NCI-H1436 (cell line): ENCODE measurements at places on chromosomes 16 and 17.

- no peak for DNase-seq
These were observed 55.6 kb downstream of the GRB7 start for GRCh38 chr17:39793301-39793872.

- DNase-seq, result no peak
These were observed 14.3 kb downstream of the MBTD1 start for GRCh38 chr17:51245535-51245934.

- DNase-seq, result no peak
These were observed 159.0 kb upstream of the MPHOSPH6 start for GRCh38 chr16:82328881-82329469.

DNA sequence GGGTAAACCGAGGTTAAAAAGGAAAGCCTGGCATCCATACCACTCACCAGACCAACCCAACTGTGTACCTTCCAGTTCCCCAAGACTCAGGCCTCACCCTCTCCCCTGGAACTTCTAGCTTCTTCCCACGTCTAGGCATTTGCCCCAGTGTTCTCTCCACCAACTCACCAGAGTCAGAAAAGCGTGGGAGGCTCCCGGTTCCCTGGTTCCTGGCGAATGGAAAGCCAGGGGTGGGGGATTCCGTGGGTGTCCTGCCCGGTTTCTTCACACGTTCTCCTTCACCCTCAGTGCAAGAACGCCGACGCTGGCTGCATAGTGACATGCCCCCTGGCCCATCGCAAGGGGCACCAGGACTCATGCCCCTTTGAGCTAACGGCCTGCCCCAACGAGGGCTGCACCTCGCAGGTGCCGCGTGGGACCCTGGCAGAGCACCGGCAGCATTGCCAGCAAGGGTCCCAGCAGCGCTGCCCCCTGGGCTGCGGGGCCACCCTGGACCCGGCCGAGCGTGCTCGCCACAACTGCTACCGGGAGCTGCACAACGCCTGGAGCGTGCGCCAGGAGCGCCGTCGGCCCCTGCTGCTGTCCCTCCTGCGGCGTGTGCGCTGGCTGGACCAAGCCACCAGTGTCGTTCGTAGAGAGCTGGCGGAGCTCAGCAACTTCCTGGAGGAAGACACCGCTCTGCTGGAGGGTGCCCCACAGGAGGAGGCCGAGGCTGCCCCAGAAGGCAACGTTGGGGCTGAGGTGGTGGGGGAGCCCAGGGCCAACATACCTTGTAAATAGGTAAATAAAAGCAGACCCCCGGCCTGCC is 1.7 kb downstream of the RNF151 start:
- no peak for DNase-seq

DNA sequence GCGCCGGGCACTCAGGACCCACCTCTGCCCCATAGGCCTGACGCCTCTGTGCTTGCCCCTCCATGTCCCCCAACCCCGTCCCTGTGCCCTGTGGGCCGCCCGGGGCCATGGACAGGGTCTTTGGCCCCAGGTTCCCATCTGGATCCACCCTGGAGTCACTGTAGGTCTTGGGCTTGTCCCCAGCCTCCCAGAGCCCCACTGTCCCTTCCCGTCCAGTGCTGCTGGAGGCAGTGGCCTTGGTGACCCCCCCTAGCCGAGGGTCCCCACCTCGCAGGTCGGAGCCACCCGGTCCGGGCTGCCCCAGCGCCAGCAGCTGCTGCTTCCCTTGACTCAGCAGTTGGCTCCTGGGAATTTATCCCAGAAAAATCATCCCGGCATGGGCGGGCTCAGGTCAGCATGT is 49.3 kb downstream of the ZFPM1 start:
- no peak for DNase-seq

DNA sequence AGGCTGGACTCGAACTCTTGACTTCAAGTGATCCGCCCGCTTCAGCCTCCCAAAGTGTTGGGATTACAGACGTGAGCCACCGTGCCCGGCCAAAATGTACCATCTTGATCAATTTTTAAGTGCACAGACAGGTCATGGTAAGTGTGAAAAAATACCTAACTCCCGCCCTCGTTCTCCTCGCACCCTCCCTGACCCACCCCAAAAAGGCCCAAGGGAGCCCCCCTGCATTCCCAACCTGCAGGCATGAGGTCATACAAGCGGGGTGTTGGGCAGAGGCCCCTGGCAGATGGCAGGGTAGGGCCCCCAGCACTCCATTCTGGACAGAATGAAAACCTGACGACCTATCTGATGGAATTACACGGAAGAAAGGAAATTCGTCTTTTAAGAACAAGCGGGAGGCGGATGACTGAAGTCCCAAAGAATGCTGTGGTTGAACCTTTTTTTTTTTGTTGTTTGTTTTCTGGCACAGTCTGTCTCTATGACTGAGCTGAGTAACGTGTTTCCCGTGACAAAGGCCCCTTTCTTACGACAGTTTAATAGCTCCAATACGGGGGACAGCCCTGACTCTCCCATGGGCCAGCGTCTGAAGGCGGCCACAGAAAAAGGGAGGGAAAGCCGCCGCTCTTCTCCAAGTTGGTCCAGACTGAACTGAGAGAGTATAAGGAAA is 376.4 kb downstream of the SLC39A11 start:
- DNase-seq, result no peak

DNA sequence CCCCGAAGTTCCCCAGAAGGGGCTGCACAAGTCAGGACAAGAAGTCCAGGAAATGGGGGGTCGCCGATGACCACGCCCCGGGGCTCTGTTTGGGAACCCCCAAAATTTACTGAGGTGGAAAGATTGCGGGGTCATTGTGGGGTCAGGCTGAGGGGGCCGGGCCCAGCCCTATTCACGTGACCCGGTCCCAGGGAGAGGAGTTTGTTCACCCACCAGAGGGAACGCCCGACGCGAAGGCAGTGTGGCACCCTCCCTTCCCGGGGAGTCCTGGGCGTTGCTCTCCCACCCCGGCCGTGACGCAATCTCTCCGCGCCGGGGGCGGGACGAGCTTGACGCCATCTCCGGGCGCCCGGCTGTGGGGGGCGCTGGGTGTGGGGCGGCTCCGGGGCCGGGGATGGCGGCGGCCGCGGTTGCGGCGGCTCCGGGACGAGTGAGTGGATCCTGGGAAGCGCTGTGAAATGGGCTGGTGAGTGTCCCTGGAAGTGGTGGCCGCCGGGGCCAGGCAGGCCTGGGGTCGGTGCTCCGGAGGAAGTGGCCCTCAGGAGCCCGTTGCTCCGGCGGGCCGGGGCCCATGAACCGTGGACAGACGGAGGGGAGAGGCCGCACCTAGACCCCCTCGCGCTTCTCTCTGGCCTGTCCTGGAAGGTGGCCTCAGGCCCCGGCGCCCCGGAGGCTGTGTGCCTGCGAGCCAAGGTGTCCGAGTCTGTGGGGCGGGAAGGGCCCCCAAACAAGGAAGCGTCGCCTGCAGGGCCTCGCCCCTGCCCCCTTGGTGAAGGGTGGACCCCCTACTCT is at the start of gene ATXN1L:
TSS of gene ATXN1L (plus strand) at position 338 of the 792 bp plus-strand sequence. CDS start 3,765 bp downstream, outside the sequence.
- DNase-seq, result peak; percentile 89
